ENCODE measurements at places on chromosomes 16 and 17.

DNA sequence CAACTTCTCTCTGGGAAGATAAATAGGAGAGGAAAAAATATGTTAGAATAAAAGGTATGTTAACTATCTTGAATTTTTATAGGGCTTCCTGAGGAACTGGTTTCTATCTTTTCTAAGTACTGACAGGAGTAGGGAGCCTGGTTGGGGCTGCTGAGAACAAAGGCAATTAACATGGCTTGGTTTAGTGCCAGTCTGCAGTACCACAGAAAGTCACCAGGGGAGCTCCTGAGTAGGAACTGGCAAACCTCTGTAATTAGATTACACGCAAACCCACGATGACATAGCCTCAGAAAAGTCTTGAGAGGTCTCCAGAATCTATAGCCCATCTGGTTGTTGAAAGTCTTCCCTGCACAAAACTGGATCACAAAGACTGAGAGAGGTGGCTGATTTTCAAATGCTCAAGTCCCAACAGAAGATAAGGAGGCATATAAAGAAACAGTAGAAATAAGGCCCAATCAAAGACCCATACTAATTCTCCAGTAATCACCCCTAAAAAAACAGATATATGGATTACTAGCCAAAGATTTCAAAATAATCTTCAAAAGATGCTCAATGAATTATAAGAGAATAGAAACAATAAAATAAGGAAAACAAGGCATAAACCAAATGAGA is 11.7 kb upstream of the CNTNAP4 start:
- peak; percentile 17 for DNase-seq

GRCh38 chr17:52885882-52886281 is 727.4 kb upstream of the CA10 start:
- no peak for DNase-seq

GRCh38 chr16:1068451-1068850 is 4.1 kb upstream of the SSTR5 start:
- no peak for DNase-seq

GRCh38 chr17:17555906-17556305 is 35.6 kb downstream of the PEMT start:
- no peak for DNase-seq

- peak; percentile 75 for DNase-seq
Observed at GRCh38 chr17:1122533-1123392, 57.0 kb downstream of the ABR start.

GRCh38 chr16:71672803-71673581 is 47.0 kb downstream of the MARVELD3 start:
- no peak for DNase-seq

- DNase-seq, result peak; percentile 71
Observed at GRCh38 chr16:80300456-80300855, 240.3 kb upstream of the DYNLRB2 start.

- DNase-seq, result no peak
Observed at GRCh38 chr17:40032322-40033320, 17.4 kb downstream of the CSF3 start.

GRCh38 chr17:5100832-5101231 is 10.8 kb downstream of the ZNF232 start:
- DNase-seq, result no peak

Measured in ELR (cell line).